ENCODE measurements at places on chromosomes 6 and 20.

DNA sequence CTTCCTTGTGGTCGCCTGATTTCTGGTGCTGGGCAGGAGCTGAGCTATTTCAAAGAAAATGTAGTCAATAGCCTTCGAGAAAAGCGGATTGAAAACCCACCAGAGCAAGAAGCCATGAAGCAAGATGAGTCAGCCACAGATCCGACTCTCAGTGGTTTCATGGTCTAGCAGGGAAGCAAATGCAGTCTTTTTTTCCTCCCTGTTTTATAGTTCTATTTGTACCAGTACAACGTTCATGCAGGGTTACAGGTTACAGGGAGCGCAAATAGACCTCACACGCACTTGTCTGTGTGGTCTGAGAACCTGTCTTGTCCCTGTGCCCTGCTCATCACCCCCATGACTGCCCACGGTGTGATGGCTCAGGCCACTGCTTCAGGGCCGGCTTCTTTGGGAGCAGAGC is 309.8 kb upstream of the SUPT3H start:
- DNase-seq = no peak

- no peak for DNase-seq
Observed at GRCh38 chr6:11744753-11745152, 33.9 kb downstream of the ADTRP start.

GRCh38 chr20:18012901-18013300 is 44.1 kb downstream of the MGME1 start:
- DNase-seq = no peak

DNA sequence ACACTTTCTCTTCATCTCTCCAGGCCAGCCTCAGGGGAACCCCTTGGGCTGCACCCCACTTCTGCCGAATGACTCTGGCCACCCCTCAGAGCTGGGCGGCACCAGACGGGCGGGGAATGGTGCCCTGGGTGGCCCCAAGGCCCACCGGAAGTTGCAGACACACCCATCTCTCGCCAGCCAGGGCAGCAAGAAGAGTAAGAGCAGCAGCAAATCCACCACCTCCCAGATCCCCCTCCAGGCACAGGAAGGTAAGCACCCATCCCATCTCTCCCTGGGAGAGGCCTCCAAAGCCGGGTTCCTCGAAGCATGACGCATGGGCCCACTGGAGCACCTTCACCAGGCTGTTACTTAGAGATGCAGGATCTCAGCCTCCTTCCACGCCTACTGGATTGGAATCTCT is 11.3 kb downstream of the MDFI start:
- DNase-seq = no peak

GRCh38 chr6:134723081-134723871 is 226.6 kb downstream of the ALDH8A1 start:
- DNase-seq = no peak

DNA sequence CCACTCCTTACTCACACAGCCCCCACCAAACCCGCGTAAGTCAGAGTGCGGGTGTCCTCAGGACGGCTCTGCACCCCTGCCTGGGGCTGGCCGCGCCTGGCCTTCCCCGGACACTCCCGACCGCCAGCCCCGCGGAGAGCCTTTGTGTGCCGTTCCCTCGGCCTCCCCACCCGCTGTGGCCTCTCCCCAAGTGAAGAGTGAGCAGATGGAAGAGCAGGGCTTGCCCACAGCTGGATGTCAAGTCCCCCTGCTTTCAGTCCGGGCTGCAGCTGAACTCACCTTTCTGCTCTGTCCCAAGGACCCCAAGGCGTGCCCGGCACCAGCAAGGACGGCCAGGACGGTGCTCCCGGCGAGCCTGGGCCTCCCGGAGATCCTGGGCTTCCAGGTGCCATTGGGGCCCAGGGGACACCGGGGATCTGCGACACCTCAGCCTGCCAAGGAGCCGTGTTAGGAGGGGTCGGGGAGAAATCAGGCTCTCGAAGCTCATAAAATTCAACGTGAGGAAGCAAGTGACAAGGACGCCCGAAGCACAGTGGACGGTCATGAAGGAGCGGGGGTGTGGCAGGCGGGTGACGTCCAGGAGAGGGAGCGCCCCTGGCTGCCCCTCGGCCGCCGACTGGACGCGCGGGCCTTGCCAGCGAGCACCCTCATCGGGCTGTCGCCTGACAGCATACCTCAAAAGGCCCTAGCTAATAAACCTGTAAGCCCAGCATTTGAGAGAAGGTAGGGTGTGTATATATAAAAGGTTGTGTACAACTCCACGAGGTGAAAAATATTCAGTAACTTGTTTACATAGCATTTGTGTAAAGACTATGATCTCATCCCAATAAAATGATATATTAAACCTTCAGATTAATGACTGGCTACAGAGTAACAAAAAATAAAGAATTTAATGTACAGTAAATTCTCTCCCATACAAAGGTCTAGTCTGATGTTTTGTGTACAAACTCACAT is 21.1 kb downstream of the TCFL5 start:
- no peak for DNase-seq

GRCh38 chr20:635893-636338 is 17.1 kb downstream of the SRXN1 start:
- DNase-seq = no peak

GRCh38 chr6:114176726-114177125 is 166.1 kb downstream of the HS3ST5 start:
- DNase-seq = no peak

DNA sequence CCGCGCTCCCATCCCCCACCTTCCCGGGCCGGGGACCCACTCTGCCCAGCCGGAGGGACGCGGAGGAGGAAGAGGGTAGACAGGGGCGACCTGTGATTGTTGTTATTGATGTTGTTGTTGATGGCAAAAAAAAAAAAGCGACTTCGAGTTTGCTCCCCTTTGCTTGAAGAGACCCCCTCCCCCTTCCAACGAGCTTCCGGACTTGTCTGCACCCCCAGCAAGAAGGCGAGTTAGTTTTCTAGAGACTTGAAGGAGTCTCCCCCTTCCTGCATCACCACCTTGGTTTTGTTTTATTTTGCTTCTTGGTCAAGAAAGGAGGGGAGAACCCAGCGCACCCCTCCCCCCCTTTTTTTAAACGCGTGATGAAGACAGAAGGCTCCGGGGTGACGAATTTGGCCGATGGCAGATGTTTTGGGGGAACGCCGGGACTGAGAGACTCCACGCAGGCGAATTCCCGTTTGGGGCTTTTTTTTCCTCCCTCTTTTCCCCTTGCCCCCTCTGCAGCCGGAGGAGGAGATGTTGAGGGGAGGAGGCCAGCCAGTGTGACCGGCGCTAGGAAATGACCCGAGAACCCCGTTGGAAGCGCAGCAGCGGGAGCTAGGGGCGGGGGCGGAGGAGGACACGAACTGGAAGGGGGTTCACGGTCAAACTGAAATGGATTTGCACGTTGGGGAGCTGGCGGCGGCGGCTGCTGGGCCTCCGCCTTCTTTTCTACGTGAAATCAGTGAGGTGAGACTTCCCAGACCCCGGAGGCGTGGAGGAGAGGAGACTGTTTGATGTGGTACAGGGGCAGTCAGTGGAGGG is 2.8 kb downstream of the SOX4 start:
- DNase-seq = no peak

- DNase-seq = no peak
Observed at GRCh38 chr20:59400708-59401107, 100.3 kb downstream of the EDN3 start.

DNA sequence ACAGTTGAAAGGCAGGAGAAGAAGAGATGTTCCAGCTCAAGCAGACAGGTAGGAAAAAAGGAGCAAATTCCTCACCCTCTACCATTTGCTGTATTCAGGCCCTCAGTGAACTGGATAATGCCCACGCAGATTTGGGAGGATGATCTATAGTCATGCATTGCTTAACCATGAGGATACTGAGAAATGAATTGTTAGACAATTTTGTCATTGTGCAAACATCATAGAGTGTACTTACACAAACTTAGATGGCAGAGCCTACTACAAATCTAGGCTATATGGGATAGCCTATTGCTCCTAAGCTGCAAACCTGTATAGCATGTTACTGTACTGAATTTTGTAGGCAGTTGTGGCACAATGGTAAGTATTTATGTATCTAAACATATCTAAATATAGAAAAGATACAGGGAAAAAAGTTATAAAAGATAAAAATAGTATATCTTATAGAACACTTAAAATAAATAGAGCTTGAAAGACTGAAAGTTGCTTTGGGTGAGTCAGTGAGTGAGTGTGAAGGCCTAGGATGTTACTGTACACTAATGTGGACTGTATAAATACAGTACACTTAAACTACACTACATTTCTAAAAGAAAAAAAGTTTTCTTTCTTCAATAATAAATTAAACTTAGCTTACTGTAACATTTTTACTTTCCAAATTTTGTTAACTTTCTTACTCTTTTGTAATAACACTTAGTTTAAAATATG is 672.3 kb downstream of the UTRN start:
- DNase-seq = no peak

- DNase-seq = no peak
Observed at GRCh38 chr20:32183947-32184635, 23.5 kb downstream of the PLAGL2 start.

Data from BJ (cell line).